Spinal cord (tissue), 10 donors: ENCODE measurements at places on chromosomes 5 and 9. TPM values are rescaled to one million over a fixed set of nuclear protein-coding genes. Genes with fewer than 3 reads are reported as not detected.
A peak's percentile ranks its signal among the peaks of the same experiment; 100 is the strongest.

GRCh38 chr5:43420241-43420640 is 8.1 kb upstream of the CCL28 start:
- H3K36me3 ChIP-seq = no peaks in the 10 kb centered on the region
- H3K4me1 ChIP-seq = no peaks in the 10 kb centered on the region
- no peaks in the 10 kb centered on the region for H3K27me3 ChIP-seq
- no peak for DNase-seq

- no peak for DNase-seq
- no peaks in the 10 kb centered on the region for H3K36me3 ChIP-seq
- no peak overlapping the region for H3K27ac ChIP-seq
- H3K4me3 ChIP-seq = no peak overlapping the region
- no peaks in the 10 kb centered on the region for H3K27me3 ChIP-seq
Observed at GRCh38 chr5:81428861-81429260, 34.9 kb upstream of the ACOT12 start.

DNA sequence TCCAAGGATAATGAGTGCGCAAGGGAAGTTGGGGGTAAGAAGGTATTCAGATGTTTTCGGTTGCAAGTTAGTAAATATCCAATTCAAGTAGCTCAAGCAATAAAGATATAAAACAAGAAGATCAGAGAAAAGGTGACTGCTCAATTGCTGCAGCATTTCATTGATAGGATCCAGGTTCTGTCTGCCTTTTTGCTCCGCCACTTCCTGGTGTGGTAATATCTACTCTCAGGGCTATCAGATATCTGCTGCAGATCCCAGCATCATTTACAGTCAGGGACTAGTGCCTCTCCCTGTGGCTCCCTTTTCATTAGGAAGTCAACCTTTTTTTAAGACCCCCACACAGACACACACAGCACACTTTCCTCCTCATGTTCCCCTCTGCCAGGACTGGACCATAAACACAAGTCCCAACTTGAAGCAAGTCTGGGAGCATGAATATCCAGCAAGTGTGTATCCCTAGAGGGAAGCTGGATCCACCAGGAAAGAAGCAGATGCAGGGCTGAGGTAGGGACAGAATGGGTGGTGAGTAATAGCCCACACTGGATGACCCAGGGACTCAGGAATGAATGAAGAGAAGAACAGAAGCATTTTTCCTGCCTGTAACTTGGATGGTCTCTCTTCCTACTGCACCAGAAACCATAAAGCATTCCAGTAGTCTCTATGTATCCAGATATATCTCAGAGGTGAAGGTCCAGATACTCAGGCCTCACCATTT is 53.7 kb downstream of the ZNF622 start:
- H3K27ac ChIP-seq = no peak overlapping the region
- no peaks in the 10 kb centered on the region for H3K27me3 ChIP-seq
- no peaks in the 10 kb centered on the region for H3K4me1 ChIP-seq

JAKMIP2 gene
- total RNA-seq = 31.0 TPM

DNA sequence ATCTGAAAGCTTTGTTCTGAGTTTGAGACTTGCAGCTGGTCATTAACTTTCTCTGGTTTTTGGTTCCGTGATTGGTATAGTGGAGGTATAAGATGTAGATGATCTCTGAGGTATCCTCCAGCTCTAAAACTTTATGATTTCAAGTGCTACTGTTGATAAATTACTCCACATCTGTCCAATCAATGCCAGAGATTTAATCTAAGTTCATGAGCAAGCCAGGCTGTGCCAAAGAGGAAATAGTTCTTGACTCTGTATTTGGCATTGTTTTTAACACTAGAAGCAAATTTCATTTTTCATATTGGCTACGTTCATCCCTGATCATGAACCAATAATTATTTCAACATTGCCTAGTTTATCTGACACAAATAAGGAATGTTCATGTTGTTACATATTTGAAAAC is 28.5 kb upstream of the CHD1 start:
- H3K4me1 ChIP-seq = no peaks in the 10 kb centered on the region
- H3K27ac ChIP-seq = no peak overlapping the region
- no peaks in the 10 kb centered on the region for H3K27me3 ChIP-seq
- H3K4me3 ChIP-seq = no peak overlapping the region
- H3K36me3 ChIP-seq = no peaks in the 10 kb centered on the region

- no peaks in the 10 kb centered on the region for H3K36me3 ChIP-seq
- no peak for DNase-seq
- no peak overlapping the region for H3K27ac ChIP-seq
- peaks cover 25% of the 10 kb centered on the region for H3K4me1 ChIP-seq
Observed at GRCh38 chr5:149780043-149780737, 50.1 kb downstream of the PPARGC1B start.

- no peak overlapping the region for H3K4me3 ChIP-seq
- no peak overlapping the region for H3K27ac ChIP-seq
- no peaks in the 10 kb centered on the region for H3K36me3 ChIP-seq
Observed at GRCh38 chr5:73633060-73633459, 7.1 kb downstream of the ARHGEF28 start.

DNA sequence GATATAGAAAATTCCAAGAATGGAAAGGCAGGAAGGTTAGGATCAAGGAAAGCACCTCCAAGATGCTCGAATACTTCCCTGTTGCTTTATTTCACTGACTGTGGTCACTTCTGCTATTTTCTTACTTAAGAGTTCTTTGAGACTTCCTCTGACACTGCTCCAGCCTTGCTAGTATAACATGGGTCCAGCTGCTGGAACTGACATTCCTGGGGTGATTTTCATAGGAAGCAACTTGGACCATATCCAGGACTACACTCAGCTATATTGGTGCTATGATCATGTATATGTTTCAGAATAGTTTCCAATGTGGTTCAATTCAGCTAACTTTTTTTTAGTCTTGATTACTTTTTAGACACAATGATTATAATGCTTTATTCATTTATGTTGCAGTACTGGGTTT is 81.6 kb upstream of the CKMT2 start:
- no peak for DNase-seq
- H3K27me3 ChIP-seq = no peaks in the 10 kb centered on the region
- H3K4me3 ChIP-seq = no peak overlapping the region
- no peaks in the 10 kb centered on the region for H3K4me1 ChIP-seq
- no peaks in the 10 kb centered on the region for H3K36me3 ChIP-seq

DNA sequence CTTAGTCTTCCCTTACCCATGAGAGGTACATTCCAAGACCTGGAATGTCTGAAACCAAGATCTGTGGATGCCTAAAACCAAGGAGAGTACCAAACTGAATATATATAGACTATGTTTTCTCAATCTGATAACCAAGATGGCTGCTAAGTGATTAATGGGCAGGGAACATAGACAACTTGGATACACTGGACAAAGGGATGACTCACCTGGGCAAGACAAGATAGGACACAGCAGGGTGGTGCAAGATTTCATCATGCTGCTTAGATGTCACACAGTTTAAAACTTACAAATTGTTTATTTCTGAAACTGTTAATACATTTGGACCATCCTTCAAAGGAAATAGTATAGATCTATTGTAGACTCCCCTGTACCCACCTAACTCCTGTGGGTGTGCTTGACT is 130.9 kb downstream of the HTR1A start:
- no peaks in the 10 kb centered on the region for H3K36me3 ChIP-seq
- H3K4me3 ChIP-seq = no peak overlapping the region
- H3K27ac ChIP-seq = no peak overlapping the region
- no peaks in the 10 kb centered on the region for H3K4me1 ChIP-seq
- H3K27me3 ChIP-seq = no peaks in the 10 kb centered on the region

- no peak overlapping the region for H3K27ac ChIP-seq
- H3K4me1 ChIP-seq = no peaks in the 10 kb centered on the region
- H3K27me3 ChIP-seq = no peaks in the 10 kb centered on the region
Observed at GRCh38 chr5:15587916-15588315, 87.9 kb downstream of the FBXL7 start.

DNA sequence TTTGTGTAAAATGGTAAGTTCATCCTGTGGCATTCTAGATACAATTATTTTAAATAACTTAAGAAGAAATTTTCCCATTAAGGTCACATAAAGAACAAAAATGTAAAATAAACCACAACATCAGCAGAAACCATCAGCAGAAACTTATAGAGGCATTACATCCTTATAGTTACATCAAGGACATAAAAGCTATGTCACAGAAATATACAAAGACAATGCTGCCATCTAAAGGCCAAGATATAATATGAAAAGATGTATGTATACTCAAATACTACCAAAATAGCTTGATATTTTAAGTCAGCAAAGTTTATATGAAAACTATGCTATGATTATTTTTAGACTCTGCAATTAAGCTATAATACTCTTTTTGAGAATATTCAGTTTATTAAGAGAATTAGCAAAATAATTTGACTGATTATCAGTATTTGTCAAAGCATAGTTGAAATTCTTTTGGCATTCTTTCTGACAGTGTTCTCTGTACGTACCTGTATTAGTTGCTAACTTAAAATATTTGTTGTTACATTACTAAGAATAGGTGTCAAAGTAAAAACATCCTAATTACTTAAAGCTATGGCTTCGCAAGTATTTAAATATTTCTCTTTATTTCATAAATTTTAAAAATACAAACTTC is 36.2 kb downstream of the FBXL17 start:
- no peaks in the 10 kb centered on the region for H3K27me3 ChIP-seq
- H3K27ac ChIP-seq = no peak overlapping the region
- no peaks in the 10 kb centered on the region for H3K36me3 ChIP-seq
- no peak overlapping the region for H3K4me3 ChIP-seq
- DNase-seq = peak; percentile 73

TMEM252 gene
- not detected for total RNA-seq

DNA sequence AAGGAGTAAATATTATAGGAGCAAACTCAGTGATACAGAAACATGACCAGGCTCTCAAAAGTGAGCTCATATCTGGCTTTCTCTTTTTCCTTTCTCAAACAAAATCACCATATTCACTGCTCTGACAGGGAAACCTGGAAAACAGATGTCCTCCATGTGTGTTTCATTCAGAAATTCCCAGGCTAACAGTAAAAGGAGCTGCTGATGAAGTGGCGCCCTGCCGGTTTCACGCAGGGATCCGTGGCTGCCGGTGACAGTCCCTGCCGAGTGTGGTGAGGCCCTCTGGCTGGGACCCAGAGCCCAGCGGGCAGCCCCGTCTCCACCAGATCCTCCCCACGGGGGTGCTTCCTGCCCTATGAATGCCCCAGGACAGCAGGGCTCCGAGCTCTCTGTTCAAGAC is 208.1 kb downstream of the GNA14 start:
- H3K4me1 ChIP-seq = peaks cover 8% of the 10 kb centered on the region
- H3K36me3 ChIP-seq = no peaks in the 10 kb centered on the region
- no peak overlapping the region for H3K4me3 ChIP-seq
- peak; percentile 82 for DNase-seq

DNA sequence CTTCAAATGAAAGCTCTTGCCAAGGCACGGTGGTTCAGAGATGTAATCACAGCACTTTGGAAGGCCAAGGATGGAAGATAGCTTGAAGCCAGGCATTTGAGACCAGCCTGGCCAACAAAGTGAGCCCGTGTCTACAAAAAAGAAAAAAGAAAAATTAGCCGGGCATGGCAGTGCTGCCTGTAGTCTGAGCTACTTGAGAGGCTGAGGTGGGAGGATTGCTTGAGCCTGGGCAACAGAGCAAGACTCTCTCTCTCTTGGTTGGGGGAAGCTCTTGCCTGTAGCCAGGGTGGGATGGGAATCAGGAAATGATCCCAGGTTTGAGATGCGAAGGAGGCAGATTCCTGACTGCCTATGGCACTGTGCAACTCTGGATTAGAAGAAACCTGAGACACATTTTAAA is 62.1 kb downstream of the IL6ST start:
- H3K36me3 ChIP-seq = peaks cover 3% of the 10 kb centered on the region
- no peaks in the 10 kb centered on the region for H3K4me1 ChIP-seq

GRCh38 chr5:78927657-78928282 is 57.3 kb downstream of the ARSB start:
- no peak for DNase-seq
- no peak overlapping the region for H3K4me3 ChIP-seq
- no peaks in the 10 kb centered on the region for H3K36me3 ChIP-seq
- no peak overlapping the region for H3K27ac ChIP-seq

- peaks cover 59% of the 10 kb centered on the region for H3K4me1 ChIP-seq
- no peaks in the 10 kb centered on the region for H3K36me3 ChIP-seq
- H3K4me3 ChIP-seq = no peak overlapping the region
- DNase-seq = no peak
- no peak overlapping the region for H3K27ac ChIP-seq
- H3K27me3 ChIP-seq = peaks cover 100% of the 10 kb centered on the region
Observed at GRCh38 chr5:154480847-154481246, 2.8 kb upstream of the HAND1 start.

- no peak for DNase-seq
- no peaks in the 10 kb centered on the region for H3K36me3 ChIP-seq
- H3K27ac ChIP-seq = no peak overlapping the region
- peaks cover 3% of the 10 kb centered on the region for H3K4me1 ChIP-seq
- H3K27me3 ChIP-seq = no peaks in the 10 kb centered on the region
Observed at GRCh38 chr9:7984203-7984602, 184.6 kb upstream of the DMAC1 start.

DNA sequence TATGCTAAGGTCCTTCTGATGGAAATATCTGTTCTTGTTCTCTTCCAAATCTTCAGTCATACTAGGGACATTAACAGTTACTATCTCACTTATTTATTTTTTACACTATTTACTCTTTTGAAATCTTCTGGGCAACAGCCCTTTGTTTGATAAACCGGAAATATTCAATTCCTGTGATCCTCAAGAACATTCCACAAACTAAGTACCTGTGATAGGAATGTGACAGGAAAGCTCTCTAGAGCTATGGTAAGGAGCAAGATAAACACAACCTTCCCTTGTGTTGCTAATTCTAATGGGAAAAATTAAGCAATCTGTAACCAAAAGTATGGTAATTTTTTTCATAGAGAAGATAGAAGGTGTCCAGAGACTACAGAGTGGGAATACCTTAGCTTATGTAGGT is 22.0 kb upstream of the ANKRD34B start:
- no peaks in the 10 kb centered on the region for H3K36me3 ChIP-seq
- H3K27ac ChIP-seq = no peak overlapping the region
- H3K4me3 ChIP-seq = no peak overlapping the region
- DNase-seq = no peak
- H3K27me3 ChIP-seq = no peaks in the 10 kb centered on the region
- peaks cover 6% of the 10 kb centered on the region for H3K4me1 ChIP-seq

ZMAT2 gene
- 36.5 TPM for total RNA-seq

- H3K4me1 ChIP-seq = no peaks in the 10 kb centered on the region
- no peaks in the 10 kb centered on the region for H3K27me3 ChIP-seq
- DNase-seq = no peak
- no peak overlapping the region for H3K4me3 ChIP-seq
- H3K27ac ChIP-seq = no peak overlapping the region
Observed at GRCh38 chr5:145978708-145979107, 42.3 kb downstream of the SH3RF2 start.

PCDHGA12 gene
- total RNA-seq = 8.5 TPM

- no peak overlapping the region for H3K27ac ChIP-seq
- H3K4me1 ChIP-seq = peaks cover 3% of the 10 kb centered on the region
- H3K27me3 ChIP-seq = no peaks in the 10 kb centered on the region
- DNase-seq = peak; percentile 92
- no peak overlapping the region for H3K4me3 ChIP-seq
Observed at GRCh38 chr5:171907725-171908343, 98.6 kb downstream of the FBXW11 start.

CER1 gene
- 0.79 TPM for total RNA-seq
